ENCODE measurements at places on chromosomes 4 and X. TPM values are rescaled to one million over a fixed set of nuclear protein-coding genes. Genes with fewer than 3 reads are reported as not detected.

MAGEA12 gene
- polyA plus RNA-seq, result not detected

- H3K36me3 ChIP-seq, result no peaks in the 10 kb centered on the region
- no peak for DNase-seq
- no peak overlapping the region for H3K27ac ChIP-seq
- H3K4me1 ChIP-seq, result no peaks in the 10 kb centered on the region
- no peak overlapping the region for H3K4me3 ChIP-seq
Measured at GRCh38 chrX:69179380-69179911, 14.2 kb upstream of the PJA1 start.

GRCh38 chr4:6465955-6466354, 6.5 kb downstream of the PPP2R2C start:
- H3K27me3 ChIP-seq, result peaks cover 3% of the 10 kb centered on the region
- DNase-seq, result no peak
- H3K4me1 ChIP-seq, result no peaks in the 10 kb centered on the region
- no peak overlapping the region for H3K4me3 ChIP-seq

TRIM61 gene
- not detected for polyA plus RNA-seq

GRCh38 chr4:5891563-5892322, 1.1 kb downstream of the CRMP1 start:
- no peak overlapping the region for H3K4me3 ChIP-seq
- no peaks in the 10 kb centered on the region for H3K36me3 ChIP-seq
- H3K27ac ChIP-seq, result no peak overlapping the region
- peaks cover 74% of the 10 kb centered on the region for H3K27me3 ChIP-seq
- no peak for DNase-seq

DNA sequence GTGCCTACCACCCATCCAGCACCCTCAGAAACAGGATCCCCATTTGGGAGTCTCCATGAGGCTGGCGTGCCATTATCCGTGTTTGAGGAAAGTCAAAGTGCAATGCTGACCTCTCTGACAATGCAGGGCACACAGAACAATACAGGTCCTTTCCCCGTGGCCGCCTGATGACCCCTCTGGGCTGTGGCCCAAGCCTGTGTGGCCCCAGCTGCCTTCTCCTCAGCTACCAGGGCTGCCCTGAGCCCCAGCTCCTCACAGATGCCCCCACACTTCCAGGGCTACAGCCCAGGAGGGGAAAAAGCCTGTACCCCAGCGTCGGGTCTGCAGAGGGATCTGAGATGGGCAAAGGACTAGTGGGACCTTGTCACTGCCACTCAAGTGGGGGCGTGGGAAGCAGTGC, 15.5 kb downstream of the ZFYVE28 start:
- no peaks in the 10 kb centered on the region for H3K27me3 ChIP-seq
- no peaks in the 10 kb centered on the region for H3K36me3 ChIP-seq
- H3K4me1 ChIP-seq, result peaks cover 21% of the 10 kb centered on the region

PPEF2 gene
- polyA plus RNA-seq, result not detected
